ENCODE measurements at places on chromosomes 11 and 22.

DNA sequence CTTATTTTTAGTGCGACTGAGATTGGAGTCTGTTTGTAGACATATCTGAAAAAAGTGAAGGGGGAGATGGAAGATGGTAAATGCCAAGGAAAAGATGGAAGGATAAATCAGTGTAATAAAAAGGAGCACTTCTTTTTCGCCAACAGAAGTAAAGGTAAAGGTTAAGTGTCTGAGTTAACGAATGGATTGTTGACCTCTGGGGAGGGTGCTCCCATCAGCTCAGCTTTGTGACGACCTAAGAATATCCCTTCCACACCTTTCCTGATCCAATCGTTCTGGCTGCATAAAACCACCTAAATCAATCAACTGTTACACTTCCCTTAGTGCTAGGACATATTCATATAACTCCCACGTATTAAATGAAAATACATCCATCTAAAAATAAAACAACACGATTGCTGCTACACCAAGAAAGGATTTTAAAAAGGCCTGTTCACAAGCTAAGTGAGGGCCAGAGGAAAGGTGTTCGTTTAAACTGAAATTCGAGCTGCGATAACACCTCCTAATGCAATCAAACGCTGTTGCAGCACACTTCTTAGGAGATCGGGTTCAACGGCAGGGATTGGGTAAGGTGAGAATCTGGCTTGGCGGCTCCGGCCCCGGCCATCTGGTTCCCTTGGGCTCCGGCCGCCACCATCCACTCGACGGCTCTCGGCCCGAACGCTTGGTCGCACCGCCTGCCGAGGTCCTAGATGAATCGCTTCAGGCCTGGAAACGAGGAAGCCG lies 658 bp downstream of the C11orf71 start:
- no peak for DNase-seq

DNA sequence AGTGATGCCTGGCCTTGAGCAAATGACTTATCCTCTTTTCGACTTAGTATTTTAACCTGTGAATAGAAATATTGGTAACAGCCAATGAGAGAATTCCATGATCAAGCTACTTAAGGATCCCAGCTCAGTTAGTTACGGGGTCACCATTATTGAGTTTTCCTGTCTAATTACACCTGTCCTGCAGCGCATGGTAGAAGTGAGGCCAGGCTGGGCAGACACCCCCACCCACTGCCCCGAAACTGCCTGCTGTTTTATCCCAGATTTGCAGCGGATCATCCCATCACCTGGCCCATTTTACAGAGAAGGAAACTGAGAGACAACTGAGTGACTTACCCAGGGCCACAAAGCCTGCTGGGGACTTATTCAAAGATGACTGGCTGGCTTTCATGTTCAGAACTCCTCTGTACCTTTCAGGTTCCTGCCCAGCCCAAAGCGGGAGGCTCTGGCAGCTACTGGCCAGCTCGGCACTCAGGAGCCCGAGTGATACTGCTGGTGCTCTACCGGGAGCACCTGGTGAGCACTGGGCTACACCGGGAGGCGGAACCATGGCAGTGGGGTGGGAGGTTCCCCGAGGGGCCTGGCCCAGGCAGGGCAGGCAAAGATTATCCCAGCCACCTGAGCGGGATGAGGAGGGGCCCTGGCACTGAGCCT lies 1.4 kb downstream of the MUS81 start:
- peak; percentile 35 for DNase-seq

DNA sequence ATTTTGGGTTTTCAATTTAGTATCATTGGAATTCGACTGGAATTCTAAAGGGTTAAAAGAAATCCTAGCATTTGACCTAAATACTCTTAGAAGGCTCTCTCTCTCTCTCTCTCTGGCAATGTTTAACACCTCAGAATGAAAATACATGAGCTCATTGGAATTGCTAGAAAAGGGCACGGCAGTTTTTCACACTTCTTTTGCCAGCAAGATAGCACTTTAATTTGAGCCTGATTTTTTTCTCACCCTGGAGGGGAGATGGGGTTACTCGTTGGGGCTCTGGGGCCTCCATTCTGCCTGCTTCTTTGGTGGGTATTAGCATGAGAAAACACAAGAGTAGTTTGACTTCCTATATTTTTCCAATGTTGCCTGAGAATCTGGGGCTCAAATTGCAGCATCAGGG lies 22.8 kb upstream of the CLMP start:
- DNase-seq: no peak

DNA sequence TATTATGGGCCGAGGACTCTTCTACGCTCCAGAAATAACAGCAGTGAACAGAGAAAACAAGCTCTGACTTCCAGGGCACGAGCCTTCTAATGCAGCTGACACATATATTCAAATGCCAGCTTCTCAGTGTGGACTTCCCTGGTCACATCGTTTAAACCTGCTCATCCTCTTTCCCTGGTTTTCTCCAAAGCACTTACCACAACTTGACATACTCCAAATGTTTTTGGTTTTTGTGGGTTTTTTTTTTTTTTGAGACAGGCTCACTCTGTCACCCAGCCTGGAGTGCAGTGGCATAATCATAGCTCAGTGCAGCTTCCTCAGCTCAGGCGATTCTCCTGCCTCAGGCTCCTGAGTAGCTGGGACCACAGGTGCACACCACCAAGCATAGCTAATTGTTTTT lies 105.5 kb downstream of the MICAL3 start:
- no peak for DNase-seq

GRCh38 chr11:26344647-26345046 lies 12.7 kb downstream of the ANO3 start:
- no peak for DNase-seq

Data from uterus (tissue), 4 donors.